Activated CD4-positive, alpha-beta T cell treated with anti-CD3 and anti-CD28 coated beads for 48 hours (primary cell): ENCODE measurements at places on chromosomes 6 and 20.
A peak's percentile ranks its signal among the peaks of the same experiment; 100 is the strongest.

GRCh38 chr6:12761376-12762115 is 45.0 kb downstream of the PHACTR1 start:
- DNase-seq = no peak

DNA sequence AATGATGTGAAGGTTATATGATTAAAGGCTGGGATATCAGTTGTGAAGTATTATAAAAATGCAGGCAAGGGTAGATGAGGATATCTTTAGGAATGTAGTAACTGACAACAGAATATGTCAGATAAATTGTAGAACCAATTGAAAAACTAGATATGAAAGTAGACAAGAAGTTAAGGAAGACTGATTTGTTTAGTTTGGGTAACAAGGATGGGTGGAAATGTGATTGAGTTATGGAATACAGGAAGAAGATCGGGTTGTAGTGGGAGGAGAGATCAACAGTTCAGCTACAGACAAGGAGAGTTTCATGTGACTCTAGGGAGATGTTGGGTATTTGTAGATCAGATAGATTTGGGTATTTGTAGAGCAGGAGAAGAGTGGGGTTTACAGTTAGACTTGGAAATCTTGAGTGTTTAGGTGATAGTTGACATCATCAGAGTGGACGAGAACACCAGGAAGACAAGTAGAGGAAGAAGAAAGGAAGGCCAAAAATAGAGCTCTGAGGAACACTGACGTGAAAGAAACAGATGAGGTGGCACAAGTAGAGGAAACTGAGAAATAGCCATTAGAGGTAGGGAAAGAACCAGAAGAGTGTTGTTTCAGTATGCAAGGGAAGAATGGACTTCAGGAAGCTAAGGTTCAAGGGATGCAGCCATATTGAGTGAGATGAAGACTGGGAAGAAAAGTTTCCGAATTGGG is 12.1 kb upstream of the TSPYL1 start:
- DNase-seq = no peak

GRCh38 chr6:25612666-25613065 is 39.3 kb upstream of the SCGN start:
- DNase-seq = no peak

DNA sequence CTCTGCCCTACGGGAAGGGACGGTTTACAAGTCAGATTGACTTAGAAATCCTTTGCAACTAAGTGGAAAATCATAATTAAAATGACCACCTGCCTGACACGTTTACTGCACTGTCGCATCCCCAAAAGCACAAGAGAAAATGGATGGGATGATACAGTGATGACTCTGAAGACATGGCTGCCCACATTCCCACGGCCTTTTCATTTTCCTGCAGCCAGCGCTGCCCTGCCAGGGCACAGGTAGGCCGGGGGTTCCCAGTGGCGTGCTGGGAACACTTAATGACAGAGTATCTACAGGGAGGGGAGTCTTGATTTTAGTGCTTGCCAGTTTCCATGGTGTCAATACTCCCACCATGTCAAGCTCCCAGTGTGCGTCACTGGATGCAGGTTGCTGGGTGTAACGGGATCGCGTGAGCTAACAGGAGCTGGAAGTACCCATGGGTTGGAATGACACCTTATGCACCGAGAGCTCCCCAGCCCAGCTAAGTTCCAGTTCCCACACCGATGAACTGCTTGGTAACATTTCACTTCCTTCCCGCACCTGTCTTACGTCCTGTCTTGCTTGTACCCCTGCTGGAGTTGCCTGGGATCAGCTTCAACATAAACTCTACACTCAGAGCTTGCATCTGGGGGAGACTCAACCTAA is 129.0 kb downstream of the ANKRD60 start:
- DNase-seq = no peak

GRCh38 chr20:34410336-34410735 is 47.3 kb downstream of the ITCH start:
- DNase-seq = no peak

GRCh38 chr20:29689411-29690225 is 1567.8 kb upstream of the DEFB115 start:
- DNase-seq = peak; percentile 63
